Vagina (tissue), 2 donors: ENCODE measurements at places on chromosomes 1 and 21. TPM values are rescaled to one million over a fixed set of nuclear protein-coding genes. Genes with fewer than 3 reads are reported as not detected.

Gene LIPI
- total RNA-seq, result not detected

Gene TTC39A
- total RNA-seq, result 11.5 TPM

Gene SPRR2E
- 11.8 TPM for total RNA-seq

Gene ADAMTS5
- 20.4 TPM for total RNA-seq

Gene KRTAP12-2
- total RNA-seq, result not detected

Gene S100A8
- total RNA-seq, result 1,155 TPM

Gene LCE1D
- not detected for total RNA-seq

Gene G0S2
- 187 TPM for total RNA-seq

Gene RAB42
- 2.5 TPM for total RNA-seq

Gene A3GALT2
- not detected for total RNA-seq

Gene FAM43B
- not detected for total RNA-seq

Gene IL19
- total RNA-seq, result not detected

Gene SLC16A4
- total RNA-seq, result 6.4 TPM

Gene C1orf226
- 2.7 TPM for total RNA-seq

Gene CDC42SE1
- 89.1 TPM for total RNA-seq

Gene SPATA17
- total RNA-seq, result not detected

Gene CA14
- not detected for total RNA-seq
